Stimulated activated CD8-positive, alpha-beta memory T cell treated with anti-CD3 and anti-CD28 coated beads, Interleukin-2, amount 100 ng/mL, for 1 hour (primary cell): ENCODE measurements at places on chromosomes 16 and 17.
A peak's percentile ranks its signal among the peaks of the same experiment; 100 is the strongest.

DNA sequence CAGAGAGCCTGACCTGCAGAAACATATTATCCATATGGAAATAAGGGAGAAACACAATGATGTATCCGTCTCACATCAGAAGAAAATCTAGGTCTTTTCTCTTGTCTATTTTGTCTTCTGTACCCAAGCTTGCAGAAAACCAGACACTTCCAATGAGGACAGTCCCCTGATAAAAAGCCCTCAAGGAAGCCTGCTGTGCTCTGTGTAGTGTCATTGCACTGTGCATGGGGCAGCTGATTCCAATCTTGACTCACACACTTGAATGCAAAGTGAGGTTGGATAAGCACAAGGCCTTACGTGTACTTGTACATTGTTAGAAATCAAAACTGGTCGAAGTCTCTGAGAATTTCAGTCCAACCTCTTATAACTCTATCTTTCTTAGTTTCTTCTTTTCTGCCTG is 256.6 kb upstream of the MYOCD start:
- no peak for DNase-seq

GRCh38 chr16:71287911-71288310 is 1.3 kb downstream of the CMTR2 start:
- DNase-seq: no peak

DNA sequence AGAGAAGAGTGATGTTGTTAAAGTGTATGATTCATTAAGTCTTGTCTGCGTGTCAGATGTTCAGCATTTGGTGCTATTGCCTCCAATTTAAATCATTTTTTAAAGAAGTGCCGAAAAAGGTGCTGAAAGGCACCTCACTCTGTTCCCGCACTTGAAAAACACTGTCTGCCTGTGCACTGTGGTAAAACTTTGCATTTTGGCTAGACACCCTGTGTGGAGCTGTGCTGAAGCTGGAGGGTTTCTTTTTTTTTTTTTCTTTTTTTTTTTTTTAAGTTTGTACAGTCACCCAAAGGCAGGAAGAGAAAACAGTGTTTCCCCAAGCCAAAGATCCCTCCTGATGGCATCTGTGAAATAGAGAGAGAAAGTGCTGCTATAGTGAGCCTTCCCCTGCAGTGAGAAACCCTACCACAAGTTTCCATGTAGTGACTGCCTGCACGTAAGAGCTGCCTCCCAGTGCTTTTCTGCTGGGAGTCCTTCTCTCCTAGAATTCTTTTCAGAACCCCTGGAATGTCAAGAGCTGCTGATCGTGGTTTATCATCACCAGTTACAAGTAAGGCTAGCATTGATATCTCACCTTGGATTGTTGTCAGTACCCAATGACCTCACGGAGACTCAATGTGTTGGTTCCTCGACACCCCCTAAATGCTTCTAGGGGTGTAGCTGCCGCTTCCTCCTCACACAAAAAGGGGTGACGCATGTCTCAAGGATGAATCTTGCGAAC is 116.0 kb upstream of the SOX9 start:
- no peak for DNase-seq

- DNase-seq: no peak
These were observed 245.0 kb upstream of the CPHXL start for GRCh38 chr16:75971334-75971733.

- no peak for DNase-seq
These were observed 5.5 kb downstream of the TAC4 start for GRCh38 chr17:49842371-49842770.

- DNase-seq: no peak
These were observed 67.4 kb downstream of the SIAH1 start for GRCh38 chr16:48317614-48318315.

- peak; percentile 24 for DNase-seq
These were observed 1.9 kb downstream of the MNT start for GRCh38 chr17:2398655-2399571.
